Osteoblast (primary cell): ENCODE measurements at places on chromosomes 7 and 10. TPM values are rescaled to one million over a fixed set of nuclear protein-coding genes. Genes with fewer than 3 reads are reported as not detected.

DNA sequence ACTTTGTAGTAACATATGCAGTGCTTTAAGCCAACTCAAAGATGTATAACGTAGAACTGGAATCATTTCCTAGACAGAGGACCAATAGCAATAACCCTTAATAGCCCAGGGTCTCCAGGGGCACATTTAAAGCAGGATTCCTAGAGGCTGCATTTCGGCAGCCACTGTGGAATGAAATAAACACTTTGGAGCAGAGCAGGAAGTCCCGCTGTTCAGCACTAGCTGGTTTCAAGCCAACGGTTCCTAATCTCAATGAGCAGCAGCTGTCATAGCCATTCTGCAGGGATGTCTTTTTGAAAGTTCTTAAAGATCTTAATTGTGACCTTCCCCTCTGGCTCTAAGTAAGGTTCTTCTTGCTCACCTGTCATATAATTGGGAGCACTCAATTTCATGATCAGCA, 18.4 kb upstream of the MACROH2A2 start:
- DNase-seq = no peak

The HOXA5 gene
- 3.2 and 5.8 TPM in 2 replicates for total RNA-seq

The MSMB gene
- not detected in 2 replicates for total RNA-seq

The ANKRD2 gene
- total RNA-seq = 0.29 and 0.72 TPM in 2 replicates

- peak; percentile 91 for DNase-seq
These were observed 11.5 kb upstream of the SGMS1 start for GRCh38 chr10:50635286-50635685.

The TET1 gene
- total RNA-seq = 3.8 and 4.0 TPM in 2 replicates

GRCh38 chr10:33241351-33241750, 93.1 kb downstream of the NRP1 start:
- DNase-seq = no peak

DNA sequence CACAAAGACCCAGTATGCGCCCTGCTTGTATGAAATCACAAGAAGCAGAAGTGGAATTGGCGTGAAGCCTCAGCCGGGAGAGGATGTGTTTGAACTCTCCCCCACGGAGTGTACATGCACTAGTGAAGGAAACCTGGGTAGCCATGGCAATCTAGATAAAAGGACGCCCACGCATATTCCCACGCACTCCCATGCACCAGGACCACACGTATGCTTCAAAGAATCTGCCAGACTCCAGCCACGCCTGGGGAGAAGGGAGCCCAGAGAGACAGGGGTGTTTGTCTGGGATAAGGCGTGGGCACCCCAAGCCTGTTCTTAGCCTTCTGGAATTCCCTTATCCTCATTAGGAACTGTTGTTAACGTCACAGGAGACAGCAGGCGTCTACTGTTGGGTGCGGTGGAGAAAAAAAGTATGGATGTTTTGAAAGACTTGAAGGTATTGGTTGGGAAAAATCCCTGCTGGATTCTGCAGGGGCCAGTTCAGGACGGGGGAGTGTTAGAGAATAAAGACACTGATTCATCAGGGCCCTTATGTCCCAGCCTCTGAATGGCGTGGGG, 28.9 kb upstream of the ECHDC3 start:
- no peak for DNase-seq

DNA sequence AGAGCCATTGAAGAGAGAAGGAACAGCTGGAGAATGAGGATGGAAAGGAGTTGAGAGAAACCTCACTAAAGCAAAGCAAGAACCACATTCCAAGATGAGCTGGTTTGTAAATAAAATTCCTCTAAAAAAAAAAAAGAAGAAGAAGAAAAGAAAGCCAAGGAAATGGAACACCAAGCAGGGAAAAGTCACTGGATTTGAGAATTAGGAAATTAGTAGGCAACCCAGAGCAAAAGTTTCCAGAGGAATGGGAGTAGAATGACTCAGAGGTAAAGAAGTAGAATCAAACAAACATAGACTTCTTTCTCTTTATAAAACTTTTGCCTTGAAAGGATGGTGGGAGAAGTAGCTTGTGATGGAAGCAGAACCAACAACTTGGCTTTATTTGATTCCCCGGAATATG, 3.9 kb downstream of the CH25H start:
- no peak for DNase-seq

GRCh38 chr7:134014935-134015334, 112.2 kb upstream of the LRGUK start:
- DNase-seq = no peak

DNA sequence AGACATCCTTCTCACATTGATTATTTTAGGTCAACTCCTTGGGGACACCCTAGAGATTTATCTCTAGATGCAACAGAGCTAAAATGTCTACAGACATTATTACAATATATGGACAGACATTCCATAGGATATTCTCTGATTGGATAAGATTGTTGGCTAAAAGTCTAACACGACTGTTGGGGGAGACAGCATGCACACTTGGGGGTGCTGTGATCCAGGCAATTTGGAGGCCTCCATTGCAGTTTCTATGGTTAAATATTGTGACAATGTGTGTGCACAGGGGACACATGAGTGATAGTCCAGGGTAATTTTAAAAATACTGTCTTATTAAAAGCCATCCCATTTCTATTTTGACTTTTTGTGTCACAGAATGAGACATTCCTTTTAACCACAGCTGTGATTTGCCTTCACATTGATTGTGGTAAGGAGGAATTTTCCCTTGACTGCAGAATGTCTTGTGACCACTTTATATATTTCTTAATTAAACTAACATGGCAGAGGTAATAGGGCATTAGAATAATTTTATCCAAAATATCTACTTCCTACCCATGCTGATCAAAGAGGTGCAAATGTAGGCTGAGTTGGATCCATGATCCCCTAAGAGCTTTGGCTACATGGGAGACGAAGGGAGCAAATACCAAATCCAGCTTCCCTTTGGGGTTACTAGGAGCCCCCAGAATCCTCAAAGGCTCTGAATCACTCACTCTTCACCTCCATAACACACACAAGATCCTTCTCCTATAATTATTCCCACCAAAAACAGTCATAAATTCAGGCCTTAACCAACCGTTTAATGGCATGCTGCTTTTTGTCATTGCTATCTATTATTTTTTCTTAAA, 7.3 kb downstream of the TFPI2 start:
- no peak for DNase-seq

The HERC4 gene
- total RNA-seq = 106 and 125 TPM in 2 replicates

The NACAD gene
- 0.59 and 0.72 TPM in 2 replicates for total RNA-seq

DNA sequence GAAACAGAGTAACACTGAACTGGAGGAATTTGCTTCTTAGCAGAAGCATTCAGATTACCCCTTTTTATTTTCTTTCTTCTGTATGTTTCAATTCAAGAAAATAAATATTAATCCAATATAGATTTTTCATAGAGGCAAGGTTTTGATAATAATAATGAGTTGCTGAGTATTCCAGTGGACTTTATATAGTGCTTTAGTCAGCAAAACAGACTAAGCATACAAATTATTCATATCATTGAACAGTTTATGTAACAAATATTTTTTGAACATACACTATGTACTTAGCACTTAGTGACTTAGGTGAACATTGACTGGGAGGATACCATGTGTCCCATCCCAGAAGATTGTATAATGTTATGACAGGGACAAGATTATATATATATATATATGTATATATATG, 32.0 kb downstream of the PPP1R9A start:
- no peak for DNase-seq

The SH3PXD2A gene
- 27.7 and 29.0 TPM in 2 replicates for total RNA-seq
